Substantia nigra (tissue), 51 donors: ENCODE measurements at places on chromosomes 5 and 9.

DNA sequence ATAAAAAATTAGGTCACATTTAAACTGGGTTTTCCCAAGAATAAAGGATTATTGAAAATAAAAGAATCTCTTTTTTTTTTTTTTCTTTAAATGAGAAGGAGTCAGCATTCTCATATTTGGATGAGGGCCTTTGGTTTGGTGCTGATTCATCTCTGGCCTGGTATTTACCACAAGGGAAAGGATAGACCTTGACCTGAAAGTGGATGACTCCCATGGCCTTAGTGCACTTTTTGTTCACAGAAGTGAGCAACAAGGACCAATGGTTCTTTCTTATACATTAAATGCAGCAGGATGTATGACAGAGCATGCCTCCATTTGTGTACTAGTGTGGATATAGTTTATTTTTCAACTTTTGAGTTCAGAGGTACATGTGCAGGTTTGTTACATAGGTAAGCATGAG lies 6.9 kb downstream of the YTHDC2 start:
- DNase-seq, result no peak

DNA sequence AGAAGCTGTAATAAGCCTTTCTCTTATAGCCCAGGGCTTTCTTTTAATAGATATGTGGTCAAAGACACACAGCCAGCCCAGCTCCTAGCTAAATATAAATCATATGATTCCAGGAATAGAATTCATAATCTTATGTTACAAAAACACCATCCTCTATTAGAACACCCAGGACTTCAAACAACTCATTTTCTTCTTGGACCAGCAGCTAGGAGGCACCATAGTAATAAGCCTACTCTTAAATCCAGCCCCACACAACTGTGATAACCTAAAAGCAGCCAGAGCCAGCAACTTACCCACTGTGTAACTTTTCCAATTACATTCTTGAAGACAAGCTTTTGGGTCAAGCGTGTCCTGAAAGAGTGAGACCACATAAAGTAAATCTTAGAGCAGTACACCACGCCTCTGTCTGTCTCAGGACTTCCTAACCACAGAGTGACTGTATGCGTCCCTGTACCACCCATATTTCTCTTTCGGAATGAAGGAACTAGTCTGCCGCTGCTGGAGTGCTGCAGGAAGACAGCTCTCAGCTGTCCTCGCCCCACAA lies 223.8 kb downstream of the TLE1 start:
- no peak for DNase-seq

DNA sequence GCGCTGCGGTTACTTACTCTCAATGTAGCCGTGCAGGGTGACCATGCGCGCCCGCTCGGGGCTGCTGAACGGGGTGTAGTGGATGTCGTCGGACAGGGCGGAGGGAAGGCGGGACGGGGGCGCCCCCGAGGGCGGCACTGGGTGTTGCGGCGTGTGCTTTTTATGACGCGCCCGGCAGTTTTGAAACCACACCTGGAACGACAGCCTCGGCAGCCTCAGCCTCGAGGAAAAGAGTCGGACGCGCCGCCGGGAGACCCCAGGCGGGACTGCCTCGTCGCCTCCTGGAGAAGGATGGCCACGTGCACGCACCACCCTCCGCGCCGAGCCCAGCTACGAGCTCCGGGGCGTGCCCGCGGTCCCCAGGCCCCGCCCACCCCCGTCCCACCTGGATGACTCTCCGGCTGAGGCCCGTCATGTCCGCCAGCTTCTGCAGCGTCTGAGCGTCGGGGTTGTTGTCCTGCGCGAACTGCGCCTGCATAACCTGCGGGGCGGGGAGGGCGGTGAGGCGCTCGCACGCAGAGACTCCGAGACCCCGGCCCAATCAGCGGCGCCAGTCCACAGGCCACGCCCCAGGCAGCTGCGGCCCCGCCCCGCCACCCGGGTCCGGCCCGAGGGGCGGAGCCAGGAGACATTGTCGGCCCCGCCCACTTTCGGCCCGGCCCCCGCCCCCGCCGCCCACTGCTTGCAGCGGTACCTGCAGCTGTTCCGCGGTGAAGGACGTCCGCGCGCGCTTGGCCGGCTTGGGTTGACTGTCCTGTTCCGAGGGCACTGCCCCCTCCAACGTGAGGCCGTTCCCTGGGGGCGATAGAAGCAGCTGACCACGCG lies 15.0 kb downstream of the LHX6 start:
- DNase-seq, result no peak

DNA sequence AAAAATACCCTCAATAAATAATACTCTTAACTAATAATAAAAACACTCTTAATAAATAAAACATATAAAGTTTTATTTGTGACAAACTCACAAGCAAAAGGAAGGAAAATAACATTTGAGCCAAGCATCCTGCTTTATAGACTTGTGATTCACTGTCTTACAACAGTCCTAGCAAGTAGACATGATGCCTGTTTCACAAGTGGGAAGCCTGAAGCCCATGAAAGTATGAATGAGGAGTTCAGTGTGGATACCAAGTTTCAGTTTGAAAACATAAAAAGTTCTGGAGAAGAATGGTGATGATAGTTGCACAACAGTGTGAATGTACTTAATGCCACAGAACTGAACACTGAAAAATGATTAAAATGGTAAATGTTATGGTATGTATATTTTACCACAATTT lies 10.9 kb downstream of the HABP4 start:
- no peak for DNase-seq

GRCh38 chr5:133247881-133248624 lies 196.2 kb downstream of the HSPA4 start:
- peak; percentile 29 for DNase-seq

DNA sequence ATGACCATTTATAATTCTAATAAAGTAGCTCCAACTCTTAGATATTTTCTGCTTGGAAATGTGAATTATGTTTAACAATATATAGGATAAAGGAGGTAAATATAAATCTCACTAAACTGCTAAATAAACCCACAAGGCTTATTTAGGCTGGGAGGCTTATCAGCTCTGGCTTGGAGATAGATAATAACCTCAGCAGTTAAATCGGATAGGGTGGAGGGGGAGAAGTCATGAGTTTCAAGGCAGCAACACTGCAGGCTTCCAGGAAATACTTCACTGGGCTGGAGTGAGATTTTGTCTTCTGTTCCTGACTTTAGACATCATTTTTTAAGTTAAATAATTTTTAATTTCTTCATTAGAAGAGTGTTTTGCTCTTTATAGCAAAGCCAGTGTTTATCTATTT lies 80.0 kb upstream of the ITGA2 start:
- no peak for DNase-seq

GRCh38 chr5:177154003-177154643 lies 20.6 kb downstream of the NSD1 start:
- no peak for DNase-seq
